Stimulated activated CD8-positive, alpha-beta memory T cell treated with anti-CD3 and anti-CD28 coated beads, Interleukin-7, amount 100 ng/mL, for 4 hours (primary cell): ENCODE measurements at places on chromosomes 4 and X.

- no peak for DNase-seq
Measured at GRCh38 chr4:61921920-61922319, 721.8 kb downstream of the ADGRL3 start.

GRCh38 chr4:83809581-83809980, 273.7 kb downstream of the GPAT3 start:
- no peak for DNase-seq

DNA sequence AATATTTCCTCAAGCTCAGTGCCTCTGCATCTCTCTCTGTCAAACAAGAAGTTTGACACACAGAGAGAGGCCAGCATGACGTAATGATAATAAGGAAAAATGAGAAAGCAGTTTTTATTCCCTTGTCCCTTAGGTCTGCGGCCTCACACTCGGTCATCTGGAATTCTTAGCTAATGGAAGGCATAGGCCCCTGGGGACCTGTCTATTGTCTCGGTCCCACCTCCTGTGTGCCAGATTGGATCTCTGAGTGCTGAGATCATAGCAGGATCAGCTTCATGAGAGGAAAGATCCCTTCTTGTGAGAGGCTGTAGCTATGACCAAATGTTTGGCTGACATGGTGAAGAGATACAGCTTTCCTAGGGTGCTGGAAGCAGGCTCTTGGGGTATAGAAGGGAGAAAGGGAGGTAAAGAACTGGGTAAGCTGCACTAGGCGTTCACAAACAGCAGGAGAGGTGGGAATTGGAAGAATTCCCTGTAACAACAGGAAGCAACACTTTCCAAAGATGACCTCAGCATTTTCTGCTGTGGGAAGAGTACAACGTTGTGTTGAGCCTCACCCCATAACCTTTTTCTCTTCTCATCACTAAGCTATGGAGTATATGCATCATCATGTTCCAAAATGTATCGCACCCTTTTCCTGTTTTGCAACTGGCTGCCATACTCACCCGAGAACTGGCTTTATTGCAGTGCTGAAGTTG, 20.2 kb downstream of the TMEM31 start:
- DNase-seq, result no peak

DNA sequence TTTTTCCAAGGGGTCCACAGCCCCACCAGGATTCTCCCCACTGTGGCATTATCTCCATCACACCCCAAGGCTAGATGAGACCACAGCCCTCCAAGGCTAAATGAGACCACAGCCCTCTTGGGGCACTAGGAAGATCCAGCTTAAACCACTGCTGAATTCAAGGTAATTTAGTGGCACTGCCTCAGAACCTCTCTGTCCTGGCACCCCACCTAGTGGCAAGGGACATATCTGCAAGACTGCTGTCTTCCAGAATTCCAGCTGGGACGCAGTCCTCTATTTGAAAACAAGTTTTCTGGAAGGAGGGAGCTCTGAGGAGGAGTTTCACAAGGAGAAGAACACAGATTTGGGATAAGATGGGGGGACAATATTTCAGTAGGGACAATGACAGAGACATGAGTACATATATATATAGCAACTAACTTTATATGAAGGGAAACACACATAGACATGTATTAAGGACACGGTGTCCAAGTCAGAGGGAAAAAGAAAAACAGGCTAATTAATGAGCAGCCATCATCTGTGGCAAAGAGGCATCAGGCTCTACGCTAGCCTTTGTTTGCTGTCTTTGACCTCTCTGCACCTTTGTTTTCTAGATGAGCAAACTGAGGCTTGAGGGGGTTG, 9.3 kb downstream of the CETN2 start:
- no peak for DNase-seq

DNA sequence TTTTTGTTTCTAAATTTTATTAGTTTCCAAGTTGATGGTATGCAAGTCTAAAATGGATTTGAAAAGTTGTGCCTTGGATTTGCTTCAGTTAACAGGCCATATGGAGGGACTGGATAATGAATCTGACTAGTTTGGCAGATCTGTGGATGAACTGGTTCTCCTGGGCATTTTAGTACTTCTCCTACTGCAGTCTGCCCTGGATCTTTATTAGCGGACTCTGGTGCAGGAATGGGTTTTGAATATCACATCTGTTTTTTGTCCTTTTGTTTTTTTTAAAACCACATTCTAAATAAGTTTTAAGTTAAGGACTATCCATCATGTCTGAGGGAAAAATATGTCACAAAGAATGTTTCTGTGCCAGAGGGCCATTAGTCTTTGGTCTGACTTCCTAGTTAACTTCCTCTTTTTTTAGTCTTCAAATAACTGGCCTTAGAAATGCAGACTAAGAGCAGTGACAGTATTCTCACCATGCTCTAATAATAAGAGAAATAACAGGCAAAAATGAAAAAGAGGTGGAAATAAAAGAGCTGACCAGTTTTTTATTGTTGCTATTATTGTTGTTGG, 13.9 kb upstream of the DCK start:
- no peak for DNase-seq

- no peak for DNase-seq
Measured at GRCh38 chr4:5759236-5760075, 48.5 kb downstream of the EVC start.

- DNase-seq, result no peak
Measured at GRCh38 chr4:120589787-120590186, 332.7 kb downstream of the PRDM5 start.

GRCh38 chr4:136651278-136651667, 881.0 kb downstream of the PCDH18 start:
- DNase-seq, result no peak

DNA sequence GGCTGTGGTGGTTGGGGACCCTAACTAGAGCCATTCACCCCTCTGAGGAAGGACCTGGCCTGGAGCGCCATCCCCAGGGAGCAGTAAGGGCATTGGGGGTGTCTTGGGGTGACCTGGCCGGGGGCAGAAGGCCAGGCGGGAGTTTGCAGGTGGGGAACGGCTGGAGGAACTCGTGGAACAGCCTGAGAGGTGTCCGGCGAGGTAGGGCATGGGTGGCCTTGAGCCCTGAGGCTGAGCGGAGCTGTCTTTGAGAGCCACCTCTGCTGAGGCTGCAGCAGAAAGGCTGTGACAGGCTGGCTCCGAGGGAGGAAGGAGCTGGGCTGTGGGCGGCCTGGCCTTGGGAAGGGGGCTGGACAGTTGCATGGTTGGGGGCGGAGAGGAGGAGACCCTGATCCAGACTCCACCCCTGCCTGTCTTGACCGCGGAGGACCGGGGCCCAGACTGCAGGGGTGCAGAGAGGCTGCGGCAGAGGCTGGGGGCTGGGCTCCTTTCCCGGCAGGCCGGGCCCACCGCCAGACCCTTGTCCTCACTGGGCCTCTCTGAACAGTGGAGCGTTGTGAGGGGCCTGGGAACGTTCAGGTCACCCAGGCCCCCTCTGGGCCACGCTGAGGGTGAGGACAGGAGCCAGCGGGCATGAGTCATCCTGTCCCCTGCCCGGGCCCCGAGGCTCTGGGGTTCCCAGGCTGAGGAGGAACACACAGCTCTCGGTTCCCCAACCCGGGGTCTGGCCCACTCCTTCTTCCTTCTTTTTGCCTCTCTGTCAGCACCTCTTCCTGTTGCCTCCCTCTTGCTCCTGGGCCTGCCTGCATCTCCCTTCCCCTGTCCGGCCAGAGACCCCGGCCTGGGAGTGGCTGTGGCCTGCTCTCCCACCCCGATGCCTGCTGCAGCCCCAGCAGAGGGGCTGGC, 8.1 kb downstream of the SH3BP2 start:
- DNase-seq, result no peak

GRCh38 chrX:138929926-138930582, 218.5 kb upstream of the FGF13 start:
- no peak for DNase-seq

DNA sequence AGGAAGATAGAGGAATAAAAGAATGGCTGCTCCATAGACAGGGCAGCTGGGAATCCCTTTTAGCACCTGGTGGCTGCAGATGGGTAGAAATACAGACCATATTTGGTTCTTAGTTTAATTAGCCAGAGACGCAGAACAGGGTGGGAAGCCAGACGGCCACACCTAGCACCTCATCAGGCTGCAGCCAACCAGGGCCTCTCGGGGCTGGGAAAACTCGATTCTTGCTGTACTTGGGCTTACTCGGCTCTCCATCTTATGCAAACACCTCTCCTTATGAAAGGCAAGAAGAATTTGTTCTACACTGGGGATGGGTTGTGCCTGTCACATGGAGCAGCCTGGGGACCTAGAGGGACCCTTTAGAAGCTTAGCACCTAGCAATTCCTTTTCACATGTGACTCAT, 19.7 kb downstream of the IRAK1 start:
- DNase-seq, result no peak

DNA sequence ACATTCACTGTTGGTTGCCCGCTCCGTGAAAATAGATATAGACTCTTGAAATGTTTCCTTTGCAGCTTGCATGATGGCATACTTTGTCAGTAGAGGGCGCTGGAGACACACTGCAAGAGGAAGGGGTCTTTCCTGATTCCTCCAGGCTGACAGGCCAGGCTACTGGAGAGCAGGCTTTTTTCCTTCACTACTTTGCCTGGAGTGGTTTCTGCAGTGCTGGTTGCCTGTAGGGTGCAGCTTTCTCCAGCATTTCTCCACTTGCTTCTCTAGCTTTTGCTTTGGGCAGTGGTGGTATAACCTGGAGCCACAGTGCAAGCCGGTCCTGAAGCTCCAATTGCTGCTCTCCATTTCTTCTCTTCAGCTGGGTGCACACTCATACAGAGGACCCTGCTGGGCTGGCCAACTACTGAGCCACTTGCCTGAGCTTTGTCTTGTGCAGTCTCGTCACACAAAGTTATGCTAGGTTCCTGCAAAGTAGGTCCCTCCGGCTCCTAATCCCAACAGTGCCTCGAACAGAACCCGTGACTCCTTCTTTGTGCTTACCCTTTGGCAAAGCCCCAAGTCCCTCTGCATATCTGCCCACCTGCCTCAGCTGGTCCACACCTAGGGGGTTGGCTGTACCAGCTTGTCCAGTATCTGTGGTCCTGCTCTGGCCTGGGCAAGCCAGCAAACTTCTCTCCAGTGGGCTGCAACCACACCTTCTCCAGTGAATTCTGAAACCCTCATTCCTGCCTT, 46.3 kb downstream of the RASSF6 start:
- no peak for DNase-seq

DNA sequence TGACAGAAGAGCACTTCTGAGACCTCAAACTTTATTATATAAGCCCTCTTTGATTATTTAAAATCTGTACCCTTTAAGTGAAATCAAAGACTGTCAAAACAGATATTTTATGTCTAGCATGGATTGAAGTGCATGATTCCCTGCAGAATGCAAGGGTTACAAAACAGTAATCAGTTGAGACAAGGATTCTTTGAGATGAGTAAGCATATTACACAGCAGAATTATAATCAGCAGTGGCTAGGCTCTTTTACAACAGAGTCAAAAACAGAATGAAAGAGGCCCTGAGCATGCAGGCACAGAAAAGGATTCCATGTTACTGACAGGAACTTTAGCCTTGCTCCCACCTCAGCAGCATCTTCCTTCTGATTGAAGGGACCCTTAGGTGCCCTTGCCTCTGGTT, 487.9 kb upstream of the GALNT7 start:
- DNase-seq, result no peak

DNA sequence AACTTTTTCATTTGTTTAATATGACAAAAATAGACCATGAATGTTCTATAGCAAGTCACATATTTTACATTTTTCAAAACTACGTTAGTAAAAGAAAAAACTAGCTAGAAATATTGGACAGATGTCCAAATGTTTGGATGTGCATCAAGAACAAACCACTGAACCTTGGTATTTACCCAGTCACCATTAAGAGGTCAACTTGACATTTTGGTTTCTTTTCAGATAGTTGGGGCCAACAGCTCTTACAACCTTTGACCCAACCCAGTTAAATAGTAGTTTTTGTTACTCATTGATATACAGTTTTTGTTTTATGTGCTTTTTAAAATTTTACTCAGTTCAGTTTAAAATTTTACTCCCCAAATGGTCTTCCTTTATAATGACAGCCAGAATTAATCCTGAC, 238.7 kb upstream of the TET2 start:
- no peak for DNase-seq

GRCh38 chrX:13876652-13877051, 59.8 kb upstream of the GPM6B start:
- no peak for DNase-seq

DNA sequence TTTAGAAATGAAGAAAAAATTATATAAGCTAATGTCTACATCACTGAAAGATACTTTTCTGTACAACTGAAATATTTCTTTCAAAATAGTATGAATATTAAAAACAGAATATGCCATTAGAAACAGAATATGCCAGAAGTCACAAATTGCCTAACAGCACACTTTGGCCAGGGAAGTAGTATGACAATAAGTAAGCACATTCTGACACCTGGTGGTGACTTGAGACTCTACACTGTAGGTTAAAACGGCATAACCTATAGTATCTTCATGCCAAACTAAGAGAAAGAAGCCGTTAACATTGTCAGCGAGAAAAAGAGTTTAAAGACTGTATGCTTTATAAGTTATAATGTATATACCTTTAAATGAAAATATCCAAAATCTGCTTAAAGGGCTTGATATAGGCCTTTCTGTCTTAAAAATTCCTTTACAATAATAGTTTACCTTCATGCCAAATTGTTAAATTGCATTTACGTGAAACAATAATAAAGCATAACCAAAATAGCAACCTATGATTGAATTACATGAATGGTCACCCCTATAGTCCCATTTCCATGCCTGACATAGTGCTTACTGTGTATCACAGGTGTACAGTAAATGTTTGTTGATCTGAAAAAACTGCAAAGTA, 32.8 kb downstream of the FAM13A start:
- DNase-seq, result no peak

DNA sequence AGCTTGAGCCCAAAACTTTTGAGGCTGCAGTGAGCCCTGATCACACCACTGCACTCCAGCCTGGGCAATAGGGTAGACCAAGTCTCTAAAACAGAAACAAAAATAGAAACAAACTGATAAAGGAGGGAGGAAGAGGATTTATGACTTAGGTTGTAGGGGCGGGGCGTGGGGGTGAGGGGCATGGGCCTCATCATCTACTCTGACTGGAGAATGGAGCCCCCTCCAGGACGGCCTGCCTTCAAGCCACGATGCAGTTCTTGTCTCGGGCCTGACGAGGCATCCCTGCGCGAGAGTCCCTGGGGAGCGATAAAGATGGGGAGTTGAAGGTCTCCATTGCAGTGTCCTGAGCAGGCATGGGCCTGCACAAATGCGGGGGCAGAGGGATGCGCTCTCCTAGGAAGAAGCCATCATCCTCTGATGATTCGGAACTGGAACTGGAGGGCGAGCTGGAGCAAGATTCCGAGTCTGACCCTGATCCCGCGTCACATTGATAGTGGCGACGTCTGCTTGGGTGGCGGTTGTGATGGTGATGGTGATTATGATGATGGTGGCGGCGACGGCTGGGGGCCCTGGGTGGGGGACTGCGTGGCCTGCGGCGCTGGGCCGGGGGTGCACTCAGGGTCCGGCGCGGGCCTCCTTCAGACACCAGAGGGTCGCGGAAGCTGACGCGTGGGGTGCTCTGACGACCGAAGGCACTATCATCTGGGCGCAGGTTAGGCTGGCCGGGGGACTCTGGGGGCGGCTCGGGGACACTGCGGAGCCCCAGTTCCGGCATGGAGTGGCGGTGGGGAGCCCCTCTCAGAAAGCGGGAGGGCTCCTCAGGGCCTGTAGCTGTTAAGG, 4.0 kb downstream of the PLP2 start:
- DNase-seq, result no peak
